ENCODE measurements at places on chromosomes 13 and 19.

- DNase-seq = peak; percentile 100
Measured at GRCh38 chr19:58558623-58559274, 338 bp upstream of the UBE2M start.

DNA sequence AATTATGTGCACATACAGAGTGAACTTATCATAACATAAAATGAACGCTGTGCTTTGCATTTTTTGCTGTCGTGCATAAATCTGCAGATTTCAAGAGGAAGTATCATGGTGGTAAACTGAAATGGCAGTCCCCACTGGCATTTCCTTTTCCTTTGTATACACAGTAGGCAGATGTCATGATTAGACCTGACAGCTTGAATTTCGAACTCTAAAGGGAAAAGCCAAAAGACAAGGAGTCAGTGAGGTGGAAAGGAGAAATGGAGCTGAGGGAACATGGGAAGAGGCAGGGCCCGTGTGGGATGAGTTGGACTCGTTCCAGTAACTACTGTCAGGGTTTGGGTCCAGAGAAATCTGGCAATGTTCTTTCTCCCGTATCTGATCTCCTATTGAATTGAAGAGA is 454.1 kb upstream of the SGCG start:
- DNase-seq = no peak

DNA sequence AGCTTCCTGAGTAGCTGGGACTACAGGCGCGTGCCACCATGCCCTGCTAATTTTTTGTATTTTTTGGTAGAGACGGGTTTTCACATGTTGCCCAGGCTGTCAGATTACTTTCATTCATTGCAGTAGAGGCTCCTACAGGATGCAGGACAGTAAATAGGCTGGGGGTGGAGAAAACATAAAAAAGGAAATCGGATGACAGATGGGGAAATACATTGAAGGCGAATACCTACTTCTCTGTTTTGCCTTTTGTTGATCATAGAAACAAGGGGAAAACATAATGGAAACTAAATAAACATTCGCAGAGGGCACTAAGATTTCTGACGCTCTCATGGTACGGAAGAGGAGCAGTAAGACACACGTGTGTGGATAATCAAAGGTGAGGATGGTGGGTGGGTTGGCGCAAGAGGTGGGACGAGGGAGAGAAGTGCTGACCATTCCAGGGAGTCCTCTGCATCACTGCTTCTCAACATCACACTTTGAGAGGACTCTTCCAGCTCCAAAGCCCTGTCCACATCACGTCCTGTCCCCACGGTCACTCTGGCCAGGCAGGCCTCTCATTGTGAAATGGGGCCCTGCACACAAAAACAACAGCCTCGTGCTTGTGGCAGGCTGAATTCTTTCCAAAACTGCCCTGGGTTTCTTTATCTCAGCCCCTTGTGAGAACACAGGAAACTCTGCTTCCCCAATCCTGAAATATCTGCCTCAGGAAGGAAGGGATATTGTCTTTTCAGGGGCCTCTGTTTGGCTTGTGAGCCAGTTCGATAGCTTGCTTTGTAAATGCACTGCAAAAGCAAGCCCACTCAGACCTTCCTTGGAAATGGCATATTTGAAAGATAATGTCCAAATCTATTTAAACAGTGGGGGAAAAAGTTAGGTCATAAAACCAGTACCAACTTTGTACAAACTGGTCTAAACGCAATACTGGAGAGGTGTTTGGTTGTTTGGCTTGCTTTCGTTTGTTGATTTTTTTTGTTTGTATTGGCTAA is 188.5 kb downstream of the FOXO1 start:
- peak; percentile 77 for DNase-seq

DNA sequence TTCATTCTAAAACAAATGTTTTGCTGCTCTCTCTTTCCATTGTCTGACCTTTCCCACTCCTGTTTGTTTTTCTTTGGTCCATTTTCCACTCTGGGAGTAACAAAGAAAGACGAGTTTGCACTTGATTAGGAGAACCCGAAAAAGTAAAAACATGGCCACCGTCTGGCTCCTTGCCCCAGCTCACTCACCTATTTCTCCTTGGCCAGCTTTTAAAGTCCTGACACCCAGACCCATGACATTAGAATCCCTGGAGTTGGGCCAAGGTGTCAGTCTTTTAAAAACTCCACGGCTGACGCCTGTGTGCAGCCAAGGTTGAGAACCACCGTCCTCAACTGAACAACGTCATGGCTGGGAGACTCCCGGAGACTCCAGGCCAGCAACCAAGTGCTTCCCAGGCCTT is 63.6 kb upstream of the FLT1 start:
- no peak for DNase-seq

DNA sequence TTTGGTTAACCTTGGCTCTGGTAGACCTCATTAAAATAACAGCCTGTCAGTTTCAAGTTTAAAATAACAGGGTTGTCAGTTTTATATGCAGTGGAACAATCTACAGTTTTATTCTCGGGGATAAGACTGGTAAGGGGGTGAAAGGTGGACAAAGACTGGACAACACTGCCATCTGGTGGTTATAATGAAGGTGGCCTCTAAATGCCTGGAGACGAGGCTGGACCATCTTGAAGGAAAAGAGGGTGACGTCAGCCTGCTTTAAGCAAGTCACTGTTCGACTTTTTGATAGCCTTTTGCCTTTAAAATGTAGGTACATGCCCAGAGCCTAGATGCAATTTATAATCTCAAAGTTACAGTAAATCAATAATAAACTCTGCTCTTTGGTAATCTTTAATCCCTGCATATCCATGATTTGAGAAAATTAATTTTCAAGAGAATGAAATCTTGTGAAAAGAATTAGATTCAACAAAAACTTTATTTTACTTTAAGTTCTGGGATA is 117.0 kb downstream of the DCT start:
- DNase-seq = peak; percentile 85

DNA sequence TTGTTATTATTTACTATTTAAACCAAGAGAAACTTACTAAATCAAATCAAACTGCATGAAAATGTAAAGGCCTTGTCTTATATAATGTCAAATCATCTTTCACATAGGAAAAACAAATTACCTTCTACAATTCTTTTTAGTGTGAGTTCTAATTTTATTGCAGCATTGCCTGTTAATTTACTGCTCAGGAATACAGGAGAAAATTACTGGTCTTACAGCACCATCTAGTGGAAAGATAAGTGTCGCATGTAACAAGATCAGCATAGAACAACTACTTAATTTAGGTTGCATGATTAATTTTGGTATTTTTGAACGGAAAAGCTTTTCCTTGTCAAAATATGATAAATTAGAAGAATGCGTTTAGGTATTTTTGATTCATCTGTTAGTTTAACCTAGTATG is 502.7 kb downstream of the UQCRFS1 start:
- peak; percentile 38 for DNase-seq

- no peak for DNase-seq
Measured at GRCh38 chr19:38151242-38151641, 72.8 kb downstream of the DPF1 start.

- no peak for DNase-seq
Measured at GRCh38 chr13:44920013-44920412, 69.3 kb downstream of the NUFIP1 start.

DNA sequence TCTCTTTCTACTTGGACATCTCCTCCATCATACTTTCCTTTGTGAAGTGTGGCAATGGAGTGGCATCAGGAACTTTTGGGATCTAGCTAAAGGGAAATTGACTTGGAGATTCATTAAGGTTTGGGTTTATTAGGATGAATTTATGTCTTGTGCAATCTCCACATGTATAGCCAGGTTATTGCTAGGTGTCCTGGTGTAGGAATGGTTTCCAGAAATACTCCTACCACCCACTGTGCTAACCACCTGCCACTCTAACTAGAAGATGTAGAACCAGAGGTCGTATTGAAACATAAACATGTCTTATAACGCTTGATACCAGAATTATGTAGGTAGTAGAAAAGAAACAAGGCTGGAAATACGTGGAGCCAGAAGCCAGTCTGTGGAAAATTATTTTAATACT is 38.1 kb upstream of the MED4 start:
- DNase-seq = no peak

- DNase-seq = no peak
Measured at GRCh38 chr19:6038634-6039405, 60.9 kb upstream of the RANBP3 start.

GRCh38 chr13:90723381-90723780 is 624.1 kb upstream of the MIR17HG start:
- DNase-seq = no peak

- DNase-seq = peak; percentile 31
Measured at GRCh38 chr19:54035215-54036178, 28.2 kb downstream of the VSTM1 start.

- peak; percentile 82 for DNase-seq
Measured at GRCh38 chr19:1064661-1065605, 2.0 kb upstream of the ARHGAP45 start.

- DNase-seq = no peak
Measured at GRCh38 chr13:110485604-110486003, 75.9 kb downstream of the RAB20 start.

DNA sequence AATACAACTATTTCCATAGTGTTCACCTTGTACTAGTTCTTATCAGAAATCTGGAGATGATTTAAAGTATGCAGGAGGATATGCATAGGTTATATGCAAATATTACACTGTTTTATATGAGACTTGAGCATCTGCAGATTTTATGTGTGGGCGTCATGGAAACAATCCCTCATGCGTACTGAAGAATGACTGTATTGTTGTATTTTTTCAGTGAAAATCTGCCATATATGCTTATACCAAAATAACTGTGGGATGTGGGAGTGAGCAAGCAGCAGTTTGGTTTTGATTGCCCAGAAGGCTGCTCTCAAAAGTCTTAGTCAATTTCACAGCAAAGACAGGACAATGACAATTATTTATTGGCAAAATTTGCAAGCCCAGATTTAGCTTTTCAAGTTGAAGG is 238.8 kb upstream of the PCDH20 start:
- DNase-seq = no peak

Measured in inflammatory macrophage treated with lipopolysaccharide for 1 hour (primary cell).